ENCODE measurements at places on chromosomes 1 and 21.

DNA sequence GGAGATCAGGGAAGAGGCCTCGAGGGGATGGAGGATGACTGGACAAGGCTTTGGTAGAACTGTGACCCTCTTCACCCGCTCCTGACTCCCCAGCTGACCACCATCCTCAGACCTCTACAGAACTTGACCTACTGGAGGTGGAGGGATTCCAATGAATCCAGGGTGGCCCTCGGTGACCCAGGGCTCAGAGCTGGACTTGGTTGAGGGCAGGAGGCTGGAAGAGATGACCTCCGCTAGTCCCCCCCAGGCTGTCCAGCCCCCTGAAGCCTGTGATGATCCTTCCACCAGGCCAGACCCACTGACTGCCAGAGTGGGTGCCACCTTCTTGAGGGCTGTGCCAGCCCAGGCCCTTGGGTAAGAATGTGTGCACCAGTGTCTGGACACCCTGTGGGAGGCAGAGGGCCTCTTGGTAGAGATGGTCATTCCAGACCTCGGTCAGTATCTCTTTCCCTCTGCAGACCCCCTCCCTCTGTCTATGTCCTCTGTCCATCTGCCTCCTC is 44.9 kb downstream of the ATP1B1 start:
- DNase-seq: no peak

DNA sequence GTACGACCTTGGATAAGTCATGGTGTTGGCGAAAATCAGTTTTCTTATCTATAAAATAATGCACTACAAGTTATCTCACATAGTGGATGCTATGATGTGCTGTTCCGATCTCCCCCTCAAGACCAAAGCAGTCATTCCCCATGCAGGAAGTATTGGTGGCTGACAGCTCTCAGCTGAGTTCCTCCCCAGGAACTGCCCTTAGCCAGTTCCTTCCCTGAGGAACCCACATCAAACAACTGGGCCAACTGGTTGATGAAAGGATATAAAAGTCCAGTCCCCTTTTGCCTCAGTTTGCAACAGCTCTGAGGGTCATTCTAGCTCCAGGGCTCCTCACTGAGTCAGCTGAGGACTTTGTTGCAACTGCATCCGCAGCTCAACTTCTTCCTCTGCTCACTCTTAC is 16.1 kb upstream of the SLAMF1 start:
- DNase-seq: no peak

- DNase-seq: no peak
Measured at GRCh38 chr1:247008406-247008799, 546 bp upstream of the ZNF695 start.

GRCh38 chr1:206464456-206464964 is 5.8 kb upstream of the IKBKE start:
- no peak for DNase-seq

DNA sequence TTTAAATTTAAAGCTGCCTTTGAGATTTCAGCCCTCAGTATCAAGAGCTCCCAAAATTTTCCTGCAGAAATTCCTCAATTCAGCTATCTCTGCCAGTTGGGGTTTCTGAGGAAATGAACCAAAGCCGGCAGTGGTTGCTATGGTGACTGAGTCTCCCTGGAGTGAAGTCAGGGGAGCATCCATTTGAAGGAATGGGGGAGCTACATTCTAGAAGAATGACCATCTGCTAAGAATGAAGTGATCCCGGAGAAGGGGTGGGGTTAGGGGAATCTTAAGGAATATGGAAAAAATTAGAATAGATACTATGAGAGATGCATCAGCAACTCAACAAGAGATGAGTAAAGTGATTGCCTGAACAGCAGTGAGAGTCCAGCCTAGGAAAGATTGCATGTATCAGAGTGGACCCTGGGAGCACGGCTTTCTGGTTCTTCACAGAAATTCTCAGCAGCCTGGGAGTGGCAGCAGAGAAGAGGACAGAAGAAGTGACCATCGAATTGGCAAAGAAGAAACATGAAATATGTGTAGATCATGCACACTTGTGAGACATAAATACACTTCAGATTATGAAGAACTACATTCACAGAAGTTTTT is 94.7 kb downstream of the CHD1L start:
- DNase-seq: no peak

DNA sequence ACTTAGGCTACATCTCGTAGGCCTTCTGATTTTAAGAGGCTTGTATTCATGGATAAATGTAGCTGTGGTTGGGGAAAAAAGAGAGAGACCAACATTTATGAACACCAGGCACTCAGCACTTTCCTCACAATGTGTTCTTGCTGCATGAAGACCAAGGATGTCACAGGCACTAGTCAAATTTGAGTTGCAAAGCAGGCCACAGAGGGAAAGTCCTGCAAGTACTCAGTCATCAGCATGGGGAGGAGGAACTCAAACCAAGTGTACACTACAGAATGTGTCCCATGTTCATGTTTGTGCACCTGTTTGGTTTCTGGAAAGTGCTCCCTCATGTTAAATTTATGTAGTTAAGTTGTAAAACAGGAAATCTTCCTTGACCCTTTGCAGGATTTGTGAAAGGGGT is 8.7 kb upstream of the MAP3K7CL start:
- no peak for DNase-seq

DNA sequence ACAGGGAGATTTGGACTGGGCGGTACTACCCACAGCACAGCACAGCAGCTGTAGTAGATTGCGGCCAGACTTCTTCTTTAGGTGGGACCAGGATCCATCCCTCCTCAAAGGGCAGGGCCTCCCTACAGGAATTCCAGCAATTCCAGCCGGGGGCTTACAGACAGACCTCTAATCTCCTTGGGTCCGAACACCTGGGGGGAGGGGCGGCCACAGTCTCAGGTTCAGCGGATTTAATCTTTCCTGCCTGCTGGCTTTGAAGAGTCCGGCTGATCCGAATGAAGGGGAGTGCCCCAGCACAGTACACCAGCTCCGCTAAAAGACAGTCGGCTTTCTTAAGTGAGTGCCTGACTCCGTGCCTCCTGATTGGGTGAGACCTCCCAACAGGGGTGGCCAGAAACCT is 1708.5 kb downstream of the BRINP3 start:
- no peak for DNase-seq

- no peak for DNase-seq
Measured at GRCh38 chr1:118987468-118988185, 516 bp downstream of the TBX15 start.

DNA sequence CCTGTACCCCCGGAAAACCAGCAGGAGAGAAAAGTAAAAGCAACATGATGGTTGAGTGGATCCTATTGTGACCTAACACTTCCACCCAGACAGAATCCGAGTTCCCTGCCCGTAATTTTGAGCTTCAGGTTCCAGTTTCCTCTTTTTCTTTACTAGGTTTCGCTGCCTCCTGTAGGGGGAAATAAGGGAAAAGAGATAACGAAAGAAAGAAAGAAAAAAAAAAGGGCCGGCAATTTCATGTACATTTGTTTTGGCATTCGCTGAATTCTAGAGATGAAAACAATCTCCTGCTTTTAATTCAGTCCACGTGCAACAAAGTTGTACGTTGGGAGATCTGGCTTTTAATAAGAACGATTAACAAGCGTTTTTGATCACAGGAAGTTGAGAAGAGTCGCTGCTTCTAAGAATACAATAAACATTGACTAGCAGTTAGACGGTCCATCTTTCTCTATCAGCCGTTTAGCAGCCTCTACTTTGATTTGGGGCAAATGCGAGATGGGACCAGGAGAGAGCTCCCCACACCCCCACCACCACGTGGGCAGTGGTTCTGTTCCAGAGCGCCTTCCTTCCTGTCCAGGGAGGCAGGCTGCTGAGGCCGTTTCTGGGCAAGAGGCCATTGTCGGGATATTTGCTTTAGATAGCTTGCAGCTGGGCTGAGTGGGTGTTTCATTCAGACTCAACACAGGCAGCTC is 155.9 kb upstream of the RUNX1 start:
- no peak for DNase-seq

- DNase-seq: no peak
Measured at GRCh38 chr1:178174539-178174938, 80.6 kb downstream of the RASAL2 start.

GRCh38 chr1:29754573-29755375 is 518.5 kb downstream of the PTPRU start:
- DNase-seq: no peak

GRCh38 chr1:67853704-67854103 is 20.4 kb upstream of the GNG12 start:
- DNase-seq: no peak

DNA sequence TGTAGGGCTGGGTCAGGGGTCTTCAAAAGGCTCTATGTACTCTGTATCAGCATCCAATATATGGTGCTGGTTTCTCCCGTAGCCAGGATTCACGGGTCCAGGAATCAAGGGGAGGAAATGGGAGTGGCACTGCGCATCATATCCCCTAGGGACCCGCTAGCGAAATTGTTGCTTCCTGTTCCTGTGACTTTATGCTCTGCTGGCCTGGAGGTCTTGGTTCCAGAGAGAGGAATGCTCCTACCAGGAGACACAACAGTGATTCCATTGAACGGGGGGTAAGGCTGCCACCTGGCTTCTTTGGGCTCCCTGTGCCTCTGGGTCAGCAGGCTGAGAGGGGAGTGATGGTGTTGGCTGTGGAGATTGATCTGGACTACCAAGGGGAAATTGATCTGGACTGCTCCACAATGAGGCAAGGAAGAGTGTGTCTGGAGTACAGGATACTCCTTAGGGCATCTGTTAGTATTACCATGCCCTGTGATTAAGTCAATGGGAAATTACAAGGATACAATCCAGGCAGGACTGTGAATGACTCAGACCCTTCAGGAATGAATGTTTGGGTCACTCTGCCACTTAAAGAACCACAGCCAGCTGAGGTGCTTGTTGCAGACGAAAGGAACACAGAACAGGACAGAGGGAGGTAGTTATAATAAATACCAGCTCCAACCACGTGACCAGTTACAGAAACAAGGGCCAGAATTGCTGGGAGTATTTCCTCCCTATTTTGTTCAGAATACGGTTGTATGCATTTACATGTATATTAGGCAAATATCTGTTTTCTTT is 10.2 kb downstream of the SPSB1 start:
- DNase-seq: no peak

DNA sequence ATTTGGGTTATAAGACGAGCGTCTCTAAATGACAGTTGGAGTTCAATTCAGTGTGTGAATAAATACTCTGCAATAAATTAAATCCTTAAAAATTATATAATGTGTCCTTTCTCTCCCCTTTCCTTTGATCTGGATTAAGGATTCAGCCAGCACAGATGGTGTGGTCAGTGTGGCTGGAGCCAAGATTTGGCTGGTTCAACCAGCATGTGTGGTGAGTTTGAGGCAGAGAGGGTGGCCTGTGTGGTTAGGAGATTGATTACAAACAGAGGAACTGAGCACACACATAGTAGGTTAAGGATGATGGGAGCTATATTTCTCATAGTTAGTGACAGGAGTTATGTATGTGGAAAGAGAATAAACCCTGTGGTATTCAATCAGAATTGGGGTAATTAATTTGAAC is 14.2 kb upstream of the AMIGO1 start:
- no peak for DNase-seq

- peak; percentile 73 for DNase-seq
Measured at GRCh38 chr1:148334339-148335130, 148.6 kb downstream of the PPIAL4G start.

- no peak for DNase-seq
Measured at GRCh38 chr1:94422115-94422820, 4.1 kb downstream of the ABCD3 start.

Measured in stimulated activated CD4-positive, alpha-beta T cell treated with anti-CD3 and anti-CD28 coated beads, Interleukin-12 subunit alpha, Interleukin-12 subunit beta, amount 100 ng/mL, for 24 hours (primary cell).